Jurkat, Clone E6-1 (cell line): ENCODE measurements at places on chromosomes 6 and 20.
A peak's percentile ranks its signal among the peaks of the same experiment; 100 is the strongest.

DNA sequence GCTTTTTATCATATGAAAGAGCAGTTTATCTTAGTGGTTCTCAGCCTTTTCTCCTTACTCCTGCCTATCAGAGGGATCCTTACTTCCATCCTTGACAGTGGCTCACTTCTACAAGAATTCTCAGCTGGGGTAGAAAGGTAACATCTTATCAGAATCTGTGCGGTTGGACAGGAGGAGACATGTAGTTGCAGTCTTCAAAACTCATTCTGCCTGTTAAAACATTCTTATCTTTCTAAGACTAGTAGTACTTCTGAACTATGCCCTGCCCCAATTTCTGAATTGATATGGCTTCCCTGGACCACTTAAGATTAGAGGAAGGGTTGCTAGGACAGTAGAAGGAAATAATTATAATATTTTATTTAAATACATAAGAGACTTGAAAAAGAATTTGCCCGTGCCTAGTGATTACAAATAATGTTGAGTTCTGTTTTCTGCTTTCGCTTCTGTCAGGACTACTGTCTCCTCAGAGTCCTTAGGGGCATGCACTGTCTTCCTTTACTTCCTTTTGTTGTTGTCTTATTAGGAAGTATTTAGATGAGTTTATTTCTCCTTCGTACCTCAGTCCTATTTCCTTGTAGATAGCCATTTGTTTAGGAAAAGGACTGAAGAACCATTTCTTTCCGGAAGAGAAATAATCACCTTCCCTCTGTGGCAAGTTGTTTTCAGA, 24.9 kb downstream of the BLTP3A start:
- DNase-seq: no peak

DNA sequence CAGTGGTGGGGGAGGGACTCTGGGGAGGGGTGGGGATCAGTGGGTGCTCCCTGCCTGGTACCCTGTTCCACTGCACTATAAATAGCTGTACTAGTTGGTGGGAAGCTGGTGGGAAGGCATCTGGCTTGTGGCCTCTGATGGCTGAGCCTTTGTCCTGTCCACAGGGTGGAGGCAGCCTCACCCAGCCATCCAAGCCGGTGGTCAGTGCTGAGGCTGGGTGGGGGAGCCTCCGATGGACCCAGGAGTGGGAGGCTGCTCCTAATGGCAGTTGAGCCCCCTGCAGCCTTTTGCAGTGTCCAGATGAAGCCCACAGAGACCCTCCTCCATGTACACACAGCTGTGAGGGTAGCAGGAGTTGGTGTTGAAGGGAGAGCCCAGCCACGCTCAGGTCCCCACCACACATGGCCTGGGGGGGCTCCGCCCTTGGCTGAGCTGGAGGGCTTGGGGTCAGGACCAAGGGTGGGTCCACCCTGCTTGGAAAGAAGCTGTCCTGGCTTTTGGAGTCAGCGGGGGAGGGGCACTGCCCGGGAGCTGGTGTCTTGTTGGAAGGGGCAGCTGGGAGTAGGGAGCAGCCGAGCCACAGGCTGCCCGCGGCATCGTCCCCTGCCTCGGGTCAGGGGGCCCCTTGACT, 2.5 kb downstream of the PPDPF start:
- DNase-seq: no peak

GRCh38 chr6:100435299-100435698, 29.4 kb downstream of the SIM1 start:
- no peak for DNase-seq

- DNase-seq: no peak
Measured at GRCh38 chr20:53069132-53069531, 97.0 kb downstream of the TSHZ2 start.

DNA sequence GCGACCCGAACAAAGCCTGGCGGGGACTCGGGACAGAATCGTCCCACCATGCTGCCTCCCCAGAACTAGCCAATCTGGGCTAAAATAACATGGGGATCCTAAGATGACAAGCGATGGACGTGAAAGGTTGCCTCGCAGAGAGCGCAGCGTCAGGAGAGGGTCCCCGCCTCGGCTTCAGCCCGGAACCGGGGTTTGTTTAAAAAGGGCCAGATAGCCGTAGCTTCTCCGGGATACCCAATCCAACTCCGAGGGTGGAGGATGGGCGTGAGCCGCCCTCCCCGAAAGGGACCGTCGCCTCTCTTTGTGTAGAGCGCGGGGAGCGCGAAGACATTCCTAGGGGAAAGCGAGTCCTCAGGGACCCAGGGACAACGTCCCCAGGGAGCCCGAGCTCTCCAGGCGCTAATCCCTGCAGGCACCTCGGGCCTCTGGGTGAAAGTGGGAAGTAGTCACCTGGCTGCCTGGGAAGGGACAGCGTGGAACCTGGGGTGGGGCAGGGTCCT, 643 bp downstream of the CD24 start:
- DNase-seq: no peak

- DNase-seq: no peak
Measured at GRCh38 chr20:16178546-16179135, 394.6 kb downstream of the KIF16B start.

- DNase-seq: no peak
Measured at GRCh38 chr6:161367472-161367871, 93.6 kb upstream of the AGPAT4 start.

DNA sequence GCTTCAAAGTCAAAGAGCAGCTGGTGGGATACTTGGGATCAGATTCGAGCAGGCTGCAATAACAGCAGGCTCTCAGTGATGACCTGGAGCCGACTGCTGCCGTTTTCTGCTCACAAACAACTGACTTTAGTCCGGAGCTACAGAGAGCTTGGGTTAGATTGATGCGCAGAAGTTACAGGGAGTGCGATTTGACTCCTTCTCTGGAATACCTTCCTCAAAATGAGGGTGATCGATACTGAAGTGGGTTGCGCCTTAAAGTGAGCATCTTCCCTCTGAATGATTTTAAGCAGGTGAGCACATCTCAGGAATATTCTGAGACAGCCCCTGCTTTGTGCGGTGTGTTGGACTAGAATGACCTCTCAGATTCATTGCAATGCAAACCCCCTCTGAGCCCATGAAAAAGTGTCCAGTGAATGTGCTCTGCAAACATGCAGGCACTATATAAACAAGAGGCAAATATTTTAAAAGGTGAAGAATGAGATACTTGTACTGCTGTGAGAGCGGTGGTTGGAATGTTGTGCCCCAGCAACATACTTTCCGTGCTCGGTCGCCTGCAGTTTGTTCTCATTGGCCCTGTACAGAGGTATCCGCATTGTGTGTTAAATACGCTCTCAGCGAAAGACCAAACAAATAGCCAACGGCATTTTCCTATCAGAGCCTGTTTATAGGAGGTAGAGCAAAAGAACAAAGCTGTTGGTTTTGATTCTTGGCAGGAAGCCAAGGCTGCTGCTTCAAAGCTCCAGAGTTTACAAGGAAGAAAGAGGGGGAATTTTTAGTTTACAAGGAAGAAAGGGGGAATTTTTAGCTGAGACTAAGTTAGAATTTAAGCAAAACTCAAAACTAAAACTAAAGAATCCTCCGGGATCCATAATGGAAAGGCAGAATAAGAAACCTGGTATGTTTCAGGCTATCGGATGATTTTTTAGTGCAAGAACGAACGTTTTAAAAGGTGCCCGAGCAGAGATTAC, 67.7 kb downstream of the PHACTR2 start:
- peak; percentile 11 for DNase-seq

DNA sequence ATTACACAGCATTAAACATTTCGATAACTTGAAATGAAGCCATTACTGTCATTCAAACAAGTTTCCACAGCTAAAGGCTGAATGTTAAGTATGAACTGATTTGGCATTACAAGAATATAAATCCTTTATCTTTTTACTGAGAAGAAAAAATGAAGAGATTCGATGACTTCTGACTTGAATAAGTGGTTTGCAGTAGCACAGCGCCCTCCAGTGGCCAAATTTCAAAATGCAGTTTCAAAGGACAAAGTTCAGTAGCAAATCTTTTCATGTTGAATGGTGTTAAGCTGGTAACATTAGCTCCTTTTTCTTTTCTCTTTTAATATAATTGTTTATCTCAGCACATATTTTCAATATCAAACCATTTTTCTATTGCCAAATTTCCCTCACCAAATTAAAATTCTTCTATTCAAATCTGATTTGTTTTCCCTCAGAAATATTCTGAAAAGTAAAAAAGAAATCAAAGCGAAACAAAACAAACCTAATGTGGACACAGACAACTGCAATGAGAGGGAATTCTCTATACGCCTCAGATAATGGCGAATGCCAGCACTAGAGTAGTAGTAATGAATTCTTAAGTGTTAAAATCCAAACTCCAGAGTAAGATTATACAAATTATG, 145.7 kb downstream of the BTBD9 start:
- peak; percentile 74 for DNase-seq

GRCh38 chr20:48777005-48777404, 50.8 kb downstream of the PREX1 start:
- no peak for DNase-seq

- DNase-seq: no peak
Measured at GRCh38 chr6:105881608-105882007, 204.5 kb upstream of the PRDM1 start.

- no peak for DNase-seq
Measured at GRCh38 chr6:66814156-66814555, 1107.1 kb upstream of the EYS start.

- DNase-seq: peak; percentile 35
Measured at GRCh38 chr20:53413186-53413631, 180.4 kb downstream of the ZNF217 start.

DNA sequence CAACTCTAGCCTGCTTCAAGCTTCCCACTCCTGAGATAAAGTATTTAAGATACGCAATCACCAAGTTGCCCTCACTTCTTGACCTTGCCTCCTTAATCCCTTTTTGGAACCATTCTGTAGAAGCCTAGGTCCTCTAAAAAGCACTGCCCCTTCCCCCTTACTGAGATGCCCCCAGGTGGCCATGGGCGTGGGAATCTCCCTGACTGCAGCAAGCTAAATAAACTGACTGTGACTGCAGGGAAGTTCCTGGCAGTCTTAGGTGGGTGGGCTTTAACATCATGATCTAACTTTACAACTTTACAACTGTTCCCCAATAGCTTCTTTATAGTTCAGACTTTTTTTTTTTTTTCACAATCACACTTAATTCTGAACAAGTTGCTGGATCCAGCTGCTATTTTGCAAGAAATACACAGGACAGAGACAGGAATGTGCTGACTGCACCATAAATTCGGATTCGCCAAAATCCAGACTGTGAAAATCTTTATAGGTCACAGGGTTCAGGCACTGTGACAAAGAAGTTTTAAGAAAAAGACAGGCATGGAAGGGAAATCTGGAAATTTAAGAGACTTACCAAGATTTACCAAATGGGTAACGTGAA, 344.2 kb upstream of the SULF2 start:
- DNase-seq: no peak

DNA sequence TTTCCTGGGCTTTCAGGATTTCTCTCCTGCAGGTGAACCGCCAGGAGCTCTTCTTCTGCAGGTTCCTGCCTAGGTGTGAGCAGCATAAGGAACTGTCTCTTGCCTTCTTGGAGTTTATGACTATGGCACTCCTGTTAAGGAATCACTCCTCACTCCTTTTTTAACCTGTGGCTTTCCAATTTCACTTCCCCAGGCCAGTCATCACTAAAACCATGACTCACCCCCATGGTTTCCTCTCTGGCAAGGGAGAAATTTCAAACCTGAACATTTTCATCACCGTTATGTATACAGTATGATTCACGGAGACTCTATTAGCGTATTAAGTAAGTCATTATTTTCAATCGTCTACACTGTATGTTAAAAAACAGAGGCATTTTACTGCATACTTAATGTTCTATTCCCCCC, 78.2 kb upstream of the ARID1B start:
- DNase-seq: no peak
